Ureter (tissue), 1 donor: ENCODE measurements at places on chromosomes 4 and X. TPM values are rescaled to one million over a fixed set of nuclear protein-coding genes. Genes with fewer than 3 reads are reported as not detected.

DNA sequence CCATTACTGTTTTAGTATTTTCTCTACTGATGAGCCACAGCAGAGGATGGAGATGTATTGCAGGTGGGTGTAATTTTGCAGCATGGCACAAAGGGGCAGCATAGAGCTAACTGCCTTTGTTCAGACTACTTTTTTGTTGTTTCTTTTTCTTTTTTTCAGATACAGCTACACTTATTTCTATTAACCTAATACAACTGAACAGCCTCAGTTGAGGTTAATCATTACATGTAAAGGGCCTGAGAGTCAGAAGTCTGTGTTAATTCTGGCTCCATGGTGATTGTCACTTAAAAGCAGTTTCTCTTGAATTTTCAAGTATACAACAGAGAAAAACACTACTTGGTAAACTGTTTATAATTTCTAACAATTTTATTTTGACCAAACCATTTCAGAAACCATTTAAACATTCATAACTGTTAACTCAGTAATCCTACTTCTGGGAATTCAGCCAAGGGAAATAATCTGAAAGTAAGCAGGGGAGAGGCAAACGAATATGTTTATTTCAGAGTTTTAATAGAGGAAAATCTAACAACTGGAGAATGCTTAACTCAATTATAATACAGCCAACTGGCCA, 13.9 kb upstream of the PPEF2 start:
- DNase-seq, result no peak

DNA sequence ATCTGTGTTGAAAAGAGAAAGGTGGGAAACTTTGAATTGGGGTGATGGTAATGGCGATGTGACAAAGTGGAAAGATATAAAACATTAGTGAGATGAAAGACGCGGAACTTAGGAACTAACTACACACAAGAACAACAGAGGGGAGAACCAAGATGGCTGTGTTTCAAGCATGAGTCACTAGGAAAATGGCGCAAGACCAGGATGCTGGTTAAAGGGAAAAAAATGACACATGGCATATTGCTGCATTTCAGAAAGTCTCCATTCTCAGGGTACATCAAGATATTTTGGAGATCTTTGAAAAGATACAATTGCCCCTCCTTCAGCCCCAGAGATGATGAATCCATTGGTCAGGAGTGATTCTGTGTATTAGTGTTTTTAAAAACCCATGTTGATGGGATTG, 164.4 kb downstream of the FBXO8 start:
- DNase-seq, result no peak

MXRA5 gene
- total RNA-seq, result 130 TPM

DNA sequence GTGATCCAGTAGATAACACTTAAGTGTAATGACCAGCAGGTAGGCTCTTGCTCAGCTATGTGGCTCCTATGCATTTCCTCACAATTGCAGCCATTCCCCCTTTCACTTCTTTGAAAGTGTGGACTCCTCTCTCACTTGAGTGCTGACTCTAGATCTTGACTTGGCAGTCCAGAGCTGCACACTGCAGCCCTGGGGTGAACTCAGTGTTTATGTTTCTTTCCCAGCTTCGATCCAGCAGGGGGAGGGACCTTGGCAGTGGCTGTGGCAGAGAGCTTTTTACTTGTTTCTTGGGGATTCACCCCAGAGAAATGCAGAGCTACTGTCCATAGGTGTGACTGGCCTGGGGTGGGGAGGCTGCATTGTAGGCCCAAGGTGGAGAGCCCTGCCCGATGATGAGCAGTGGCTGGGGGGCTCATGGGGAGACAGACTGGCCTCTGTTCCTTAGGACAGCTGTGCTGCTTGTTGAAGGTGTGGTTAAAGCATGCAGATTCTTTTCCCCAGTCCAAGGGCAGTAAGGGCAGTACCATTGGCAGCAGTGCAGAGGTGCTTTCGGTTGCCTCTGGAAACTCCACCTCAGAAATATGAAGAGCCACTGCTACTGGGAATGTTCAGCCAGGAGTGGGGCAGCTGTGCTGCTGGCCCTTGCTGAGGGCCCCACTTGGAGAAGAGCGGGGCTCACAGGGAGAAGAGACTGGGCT, 134.7 kb downstream of the SH3BGRL start:
- DNase-seq, result no peak

- no peak for DNase-seq
Observed at GRCh38 chr4:79852305-79852730, 220.7 kb downstream of the ANTXR2 start.

GRCh38 chr4:136489101-136489500, 1043.2 kb downstream of the PCDH18 start:
- no peak for DNase-seq

IGFBP7 gene
- total RNA-seq, result 487 TPM

FGF13 gene
- 19.8 TPM for total RNA-seq

- DNase-seq, result no peak
Observed at GRCh38 chr4:25531272-25531671, 124.4 kb upstream of the SLC34A2 start.

HTN3 gene
- not detected for total RNA-seq

GDPD2 gene
- 1.5 TPM for total RNA-seq

GRCh38 chrX:9642270-9642995, 123.2 kb downstream of the GPR143 start:
- DNase-seq, result no peak

- no peak for DNase-seq
Observed at GRCh38 chr4:27364509-27364908, 503.9 kb downstream of the STIM2 start.

DNA sequence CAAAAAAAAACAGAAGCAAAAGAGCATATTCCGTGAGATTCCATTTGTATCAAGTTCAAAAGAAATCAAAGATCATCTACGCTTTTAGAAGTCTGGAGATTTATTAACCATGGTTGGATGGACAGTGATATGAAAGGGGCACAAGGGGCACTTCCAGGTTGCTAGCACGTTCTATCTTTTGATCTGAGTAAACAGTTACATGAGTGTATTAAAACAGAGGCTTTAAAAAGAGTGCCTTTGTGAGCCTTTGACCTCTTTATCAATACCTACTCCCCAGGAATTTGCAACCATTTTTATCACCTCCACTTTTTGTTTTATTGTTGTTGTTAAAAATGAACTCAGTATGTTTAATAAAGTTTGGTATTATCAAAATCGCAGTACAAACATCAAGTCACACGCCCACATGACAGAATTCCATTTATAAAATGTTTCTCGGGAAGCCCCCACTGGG, 72.4 kb upstream of the UCP1 start:
- DNase-seq, result no peak

CLDN22 gene
- not detected for total RNA-seq

AFM gene
- not detected for total RNA-seq
